MG63 (cell line): ENCODE measurements at places on chromosomes 2 and 18. TPM values are rescaled to one million over a fixed set of nuclear protein-coding genes. Genes with fewer than 3 reads are reported as not detected.

Gene RTP5
- total RNA-seq: not detected in 2 replicates

Gene CCDC85A
- 0.89 TPM in 1 of 2 replicates, not detected in the other for total RNA-seq

Gene LIMS2
- total RNA-seq: 0.53 and 2.3 TPM in 2 replicates

Gene UGT1A3
- total RNA-seq: not detected in 2 replicates

Gene ZSWIM2
- not detected in 2 replicates for total RNA-seq

Gene TMEM247
- not detected in 2 replicates for total RNA-seq

Gene SPHKAP
- not detected in 2 replicates for total RNA-seq

Gene ATP6V1C2
- total RNA-seq: not detected in 2 replicates

Gene C2orf72
- 0.49 TPM in 1 of 2 replicates, not detected in the other for total RNA-seq

Gene KIF1A
- not detected in 2 replicates for total RNA-seq

Gene STARD6
- 1.3 TPM in 1 of 2 replicates, not detected in the other for total RNA-seq

Gene SIGLEC15
- total RNA-seq: 0.13 TPM in 1 of 2 replicates, not detected in the other

Gene SERPINE2
- 66.8 and 78.2 TPM in 2 replicates for total RNA-seq

Gene GREB1
- total RNA-seq: 2.7 and 3.1 TPM in 2 replicates

Gene DCC
- total RNA-seq: not detected in 2 replicates

Gene RAX
- total RNA-seq: not detected in 2 replicates

Gene MYL1
- not detected in 2 replicates for total RNA-seq

Gene CHRNG
- not detected in 2 replicates for total RNA-seq

Gene SERPINB12
- not detected in 2 replicates for total RNA-seq

Gene BMPR2
- 9.1 and 9.4 TPM in 2 replicates for total RNA-seq

Gene MARCO
- not detected in 2 replicates for total RNA-seq

Gene TRPM8
- total RNA-seq: not detected in 2 replicates

Gene SOCS6
- 11.1 and 20.6 TPM in 2 replicates for total RNA-seq

Gene CENPA
- 19.8 and 24.5 TPM in 2 replicates for total RNA-seq

Gene TUBB6
- 220 and 503 TPM in 2 replicates for total RNA-seq

Gene LHCGR
- not detected in 2 replicates for total RNA-seq

Gene ARPC2
- total RNA-seq: 505 and 549 TPM in 2 replicates

Gene ATP8B1
- total RNA-seq: 61.4 and 68.0 TPM in 2 replicates

Gene RPRD1A
- total RNA-seq: 28.7 and 31.4 TPM in 2 replicates

Gene POTEI
- total RNA-seq: 0.10 and 0.13 TPM in 2 replicates

Gene CREG2
- not detected in 2 replicates for total RNA-seq

Gene TCF7L1
- 0.46 TPM in 1 of 2 replicates, not detected in the other for total RNA-seq

Gene METTL21A
- 35.5 and 48.6 TPM in 2 replicates for total RNA-seq

Gene SFXN5
- total RNA-seq: 2.4 and 6.2 TPM in 2 replicates

Gene SATB2
- total RNA-seq: 3.4 and 5.1 TPM in 2 replicates

Gene CNGA3
- total RNA-seq: not detected in 2 replicates

Gene MAP3K19
- not detected in 2 replicates for total RNA-seq

Gene DNAH6
- total RNA-seq: not detected in 2 replicates

Gene CFAP65
- 0.03 TPM in 1 of 2 replicates, not detected in the other for total RNA-seq

Gene SNED1
- 2.6 and 5.1 TPM in 2 replicates for total RNA-seq

Gene KLHL29
- total RNA-seq: 0.69 and 1.5 TPM in 2 replicates

Gene ZNF396
- 0.10 and 0.25 TPM in 2 replicates for total RNA-seq

Gene CDK5R2
- total RNA-seq: not detected in 2 replicates

Gene CYP27A1
- total RNA-seq: 7.7 and 8.9 TPM in 2 replicates

Gene CPO
- total RNA-seq: not detected in 2 replicates

Gene ARHGAP25
- total RNA-seq: not detected in 2 replicates

Gene BMP10
- not detected in 2 replicates for total RNA-seq

Gene LYG2
- not detected in 2 replicates for total RNA-seq
